GM23248 (cell line): ENCODE measurements at places on chromosomes 2 and 18.

DNA sequence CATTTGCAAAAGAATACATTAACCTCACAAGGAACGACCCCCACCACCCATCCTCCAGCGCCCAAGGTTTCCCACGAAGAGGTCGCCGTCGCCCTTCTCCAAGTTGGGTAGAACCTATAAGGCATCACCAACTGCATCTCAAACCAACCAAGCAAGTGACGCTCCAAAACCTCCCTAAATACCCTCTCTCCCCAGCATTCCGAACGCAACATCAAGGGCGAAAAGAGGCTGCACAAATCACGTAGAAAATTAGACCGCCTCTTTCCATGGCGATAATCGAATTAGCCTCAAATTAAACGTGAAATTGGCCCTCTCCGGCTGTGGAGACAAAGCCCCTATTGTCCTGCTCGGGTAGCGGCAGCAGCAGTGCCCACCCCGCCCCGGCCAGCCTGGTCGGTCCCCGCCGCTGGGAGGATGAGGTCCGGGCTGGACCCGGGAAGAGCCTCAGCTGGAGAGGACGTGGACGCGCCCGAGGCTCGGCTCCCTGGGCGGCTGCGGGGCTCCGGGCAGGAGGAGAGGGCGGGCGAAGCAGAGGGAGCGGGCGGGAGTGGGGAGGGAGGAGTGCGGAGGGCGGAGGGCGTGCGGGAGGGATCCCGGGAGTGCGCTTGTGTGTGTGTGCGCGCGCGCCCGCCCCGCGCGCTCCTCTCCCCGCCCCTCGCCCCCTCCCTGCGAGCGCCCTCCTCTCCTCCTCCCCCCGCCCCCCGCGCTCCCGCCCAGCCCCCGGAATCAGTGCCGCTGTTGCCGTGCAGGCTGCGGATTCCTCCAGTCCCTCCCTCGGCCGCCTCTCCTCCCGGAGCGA lies at the start of gene SPTBN1:
TSS of gene SPTBN1 (plus strand) at position 765 of the 799 bp plus-strand sequence. CDS start 70,092 bp downstream, outside the sequence.
- peak; percentile 93 for DNase-seq

- DNase-seq, result no peak
Observed at GRCh38 chr2:18372641-18373040, 187.8 kb downstream of the RDH14 start.

DNA sequence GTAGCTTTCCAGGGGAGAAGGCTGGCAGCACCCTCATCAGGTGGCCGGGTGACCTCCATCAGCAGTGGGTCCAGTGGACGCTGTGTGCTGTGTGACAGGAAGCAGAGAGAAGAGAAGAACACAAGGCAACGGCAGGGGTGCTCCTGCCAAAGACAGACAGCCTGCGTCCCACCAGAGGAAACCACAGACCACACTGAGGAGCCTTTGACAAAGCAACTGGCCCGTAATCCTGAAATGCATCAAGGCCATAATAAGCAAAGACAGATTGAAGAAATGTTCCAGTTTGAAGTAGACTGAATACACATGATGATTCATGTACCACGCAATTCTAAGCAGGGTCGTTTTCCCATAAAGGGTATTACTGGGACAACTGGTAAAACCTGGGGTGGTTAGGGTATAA lies 172.4 kb downstream of the FBXO15 start:
- DNase-seq, result no peak

GRCh38 chr2:162072976-162073887 lies 783 bp downstream of the DPP4 start:
- DNase-seq, result peak; percentile 50

DNA sequence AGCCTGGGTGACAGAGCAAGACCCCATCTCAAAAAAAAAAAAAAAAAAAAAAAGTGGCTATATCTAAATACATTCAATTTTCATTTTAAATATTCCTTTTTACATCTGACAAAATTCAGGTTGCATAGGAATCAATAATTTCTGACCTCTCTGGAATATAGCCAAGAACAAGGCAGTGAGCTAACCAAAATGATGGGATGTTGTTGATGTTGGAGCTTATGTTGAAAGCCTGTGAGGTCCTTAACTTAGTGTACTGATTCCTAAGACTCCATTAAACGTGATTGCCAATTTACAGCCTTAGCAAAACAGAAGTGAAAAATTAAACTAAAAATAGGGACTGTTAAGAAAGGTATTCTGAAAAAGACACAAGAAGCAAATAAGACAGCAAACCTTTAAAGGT lies 109.6 kb downstream of the MEP1B start:
- no peak for DNase-seq

GRCh38 chr2:238045575-238045974 lies 15.2 kb upstream of the SCLY start:
- no peak for DNase-seq

DNA sequence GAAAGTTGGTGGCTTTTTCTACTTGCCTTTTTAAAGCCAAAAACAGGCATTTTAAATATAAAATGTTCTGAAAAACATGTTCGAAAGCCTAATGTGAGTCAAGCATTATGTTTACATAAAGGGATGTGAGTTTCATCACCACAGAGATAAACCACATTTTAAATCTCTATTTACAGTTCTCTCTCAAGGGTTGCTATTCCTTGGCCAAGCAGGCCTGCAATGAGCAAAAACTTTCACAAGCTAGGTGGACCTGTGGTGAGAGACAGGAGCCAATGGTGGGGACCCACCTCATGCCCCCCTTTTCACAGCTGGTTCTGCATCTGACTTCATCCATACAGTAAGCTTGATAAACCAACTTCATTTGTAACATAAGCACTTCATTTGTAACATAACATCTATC lies 65.1 kb downstream of the CUL3 start:
- peak; percentile 76 for DNase-seq

GRCh38 chr2:71528749-71529148 lies 75.4 kb downstream of the DYSF start:
- no peak for DNase-seq

DNA sequence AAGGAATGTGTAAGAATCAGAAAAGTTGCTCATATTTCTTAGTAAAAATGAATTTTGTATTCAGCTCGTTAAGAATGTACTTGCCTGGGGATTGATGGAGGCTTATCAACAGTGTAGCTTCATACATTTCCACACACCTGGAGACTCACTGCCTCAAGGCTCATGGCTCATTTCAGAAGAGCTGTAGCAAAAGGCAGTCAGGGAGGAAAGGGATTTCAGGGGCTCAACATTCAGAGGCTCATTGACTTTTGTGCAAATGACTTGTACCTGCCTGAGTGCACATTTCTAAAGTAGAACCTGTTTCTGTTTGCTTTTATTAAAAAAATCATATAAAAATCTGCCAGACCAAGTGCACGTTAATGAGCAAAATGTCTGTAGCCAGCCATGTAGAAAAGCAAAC lies 304.4 kb downstream of the KCNS3 start:
- DNase-seq, result no peak

GRCh38 chr18:70194227-70194890 lies 11.1 kb downstream of the RTTN start:
- no peak for DNase-seq

GRCh38 chr18:54396760-54397159 lies 39.1 kb downstream of the C18orf54 start:
- no peak for DNase-seq
